ENCODE measurements at places on chromosomes 3 and 15.

GRCh38 chr3:129304146-129304961 is 25.7 kb downstream of the HMCES start:
- DNase-seq: no peak

- DNase-seq: no peak
These were observed 136.2 kb downstream of the MBNL1 start for GRCh38 chr3:152404976-152405375.

DNA sequence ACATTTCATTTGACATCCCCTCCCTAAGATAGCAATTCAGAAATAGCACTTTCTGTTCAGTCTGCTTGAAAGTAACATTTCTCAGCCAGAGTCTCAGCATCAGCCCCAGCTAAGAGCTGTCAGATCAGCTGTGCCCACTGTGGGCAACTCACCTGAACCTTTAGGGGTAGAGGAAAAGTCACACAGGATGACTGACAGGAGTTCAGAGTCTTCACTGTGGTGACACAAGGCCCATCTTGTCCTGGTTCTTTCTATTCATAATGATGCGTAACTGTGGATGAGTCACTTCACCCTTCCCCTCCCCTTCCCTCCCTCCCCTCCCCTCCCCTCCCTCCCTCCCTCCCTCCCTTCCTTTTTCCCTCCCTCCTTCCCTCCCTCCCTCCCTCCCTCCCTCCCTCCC is 96.1 kb upstream of the RASGRP1 start:
- DNase-seq: peak; percentile 36

GRCh38 chr3:29754346-29754745 is 473.5 kb downstream of the RBMS3 start:
- no peak for DNase-seq

- DNase-seq: no peak
These were observed 32.6 kb downstream of the SEMA7A start for GRCh38 chr15:74400915-74401757.

DNA sequence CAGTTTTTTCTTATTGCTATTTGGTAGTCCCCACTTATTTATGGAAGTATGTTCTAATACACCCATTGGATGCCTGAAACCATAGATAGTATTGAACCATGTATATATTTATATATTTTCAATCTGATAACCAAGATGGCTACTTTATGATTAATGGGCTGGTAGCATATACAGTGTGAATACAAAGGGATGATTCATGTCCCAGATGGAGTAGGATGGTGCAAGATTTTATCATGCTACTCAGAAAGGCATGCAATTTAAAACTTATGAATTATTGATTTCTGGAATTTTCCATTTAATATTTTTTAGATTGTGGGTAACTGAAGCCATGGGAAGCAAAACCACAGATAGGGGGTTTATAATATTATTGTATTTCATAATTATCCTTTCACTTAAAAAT is 35.2 kb downstream of the AP4E1 start:
- no peak for DNase-seq

- DNase-seq: no peak
These were observed 105.2 kb downstream of the XXYLT1 start for GRCh38 chr3:195165790-195166189.

- no peak for DNase-seq
These were observed 8.9 kb upstream of the KBTBD8 start for GRCh38 chr3:66989241-66989640.

DNA sequence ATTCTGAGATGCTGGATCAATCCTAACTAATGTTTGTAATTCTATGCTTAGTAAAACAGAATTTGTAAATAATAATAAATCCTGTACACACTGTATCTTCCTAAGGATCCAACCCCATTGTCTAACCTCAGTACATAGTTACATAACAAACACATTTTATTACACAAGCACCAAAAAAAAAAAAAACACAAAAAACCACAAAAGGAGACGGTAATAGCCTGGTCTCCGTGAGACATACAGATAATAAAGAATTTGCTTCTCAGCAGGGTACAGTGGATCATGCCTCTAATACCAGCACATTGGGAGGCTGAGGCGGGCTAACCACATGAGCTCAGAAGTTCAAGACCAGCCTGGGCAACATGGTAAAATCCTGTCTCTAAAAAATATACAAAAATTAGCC is 558.7 kb downstream of the MAGI1 start:
- DNase-seq: no peak

- no peak for DNase-seq
These were observed 27.8 kb upstream of the ATP13A3 start for GRCh38 chr3:194514626-194515025.

DNA sequence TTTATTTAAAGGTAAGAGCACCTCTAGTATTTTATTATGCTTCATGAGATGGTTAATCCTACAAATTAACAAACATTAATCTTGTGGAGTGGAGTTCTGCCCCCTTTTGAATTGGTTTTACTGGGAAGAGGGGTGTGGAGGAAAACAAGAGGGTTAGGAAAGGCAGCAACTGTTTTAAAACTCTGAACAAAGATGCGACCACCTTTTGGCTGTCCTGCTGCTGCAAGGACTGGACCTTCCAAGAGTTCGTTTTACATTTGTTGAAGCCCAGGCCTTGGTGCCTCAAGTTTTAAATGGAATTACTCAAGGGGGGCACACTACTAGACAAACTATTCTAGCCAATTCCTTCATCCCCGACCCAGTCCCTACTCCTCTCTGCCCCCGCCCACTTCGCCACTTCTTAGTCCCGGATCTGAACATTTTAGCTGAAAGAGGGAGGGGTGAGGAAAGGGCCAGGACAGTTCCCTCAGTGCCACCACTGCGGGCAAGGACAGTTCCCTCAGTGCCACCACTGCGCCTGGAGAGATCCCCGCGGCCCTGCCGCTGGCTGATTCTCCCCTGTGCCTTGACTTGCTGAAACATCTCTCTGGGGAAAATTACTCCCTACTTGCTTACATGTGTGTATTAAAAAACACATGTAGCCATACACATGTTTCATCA is 11.2 kb downstream of the SOX2 start:
- no peak for DNase-seq

DNA sequence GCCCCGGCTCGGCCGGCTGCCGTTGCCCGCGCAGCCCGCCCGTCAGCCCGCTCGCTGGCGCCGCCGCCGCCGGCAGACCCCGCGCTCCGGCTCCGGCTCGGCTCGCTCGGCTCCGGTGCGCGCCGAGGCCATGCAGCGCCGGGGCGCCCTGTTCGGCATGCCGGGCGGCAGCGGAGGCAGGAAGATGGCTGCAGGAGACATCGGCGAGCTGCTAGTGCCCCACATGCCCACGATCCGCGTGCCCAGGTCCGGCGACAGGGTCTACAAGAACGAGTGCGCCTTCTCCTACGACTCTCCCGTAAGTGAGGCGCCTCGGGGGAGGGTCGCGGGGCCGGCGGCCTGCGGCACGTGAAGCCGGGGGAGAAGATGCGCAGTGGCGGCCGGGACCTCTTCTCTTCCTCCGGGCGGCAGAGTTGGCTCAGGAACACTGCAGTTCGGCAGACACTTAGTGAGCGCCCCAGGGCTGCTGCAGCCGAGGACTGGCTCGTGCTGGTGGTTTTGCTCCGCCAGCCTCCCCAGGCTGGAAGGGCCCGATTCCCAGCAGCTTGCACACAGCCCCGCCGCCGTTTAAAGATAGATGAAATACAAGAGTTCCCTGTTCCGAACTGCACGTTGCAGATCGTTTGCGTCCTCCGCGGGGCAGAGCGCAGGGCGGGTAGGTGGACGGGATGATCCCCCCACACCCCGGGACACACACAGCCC is 407 bp downstream of the USP13 start:
- peak; percentile 64 for DNase-seq

- peak; percentile 20 for DNase-seq
These were observed 1.6 kb downstream of the BBX start for GRCh38 chr3:107524326-107524840.

GRCh38 chr3:15523660-15524417 is 2.3 kb upstream of the COLQ start:
- no peak for DNase-seq

All from activated CD4-positive, alpha-beta T cell treated with anti-CD3 and anti-CD28 coated beads for 4 hours (primary cell).